ENCODE measurements at places on chromosomes 16 and 17.

DNA sequence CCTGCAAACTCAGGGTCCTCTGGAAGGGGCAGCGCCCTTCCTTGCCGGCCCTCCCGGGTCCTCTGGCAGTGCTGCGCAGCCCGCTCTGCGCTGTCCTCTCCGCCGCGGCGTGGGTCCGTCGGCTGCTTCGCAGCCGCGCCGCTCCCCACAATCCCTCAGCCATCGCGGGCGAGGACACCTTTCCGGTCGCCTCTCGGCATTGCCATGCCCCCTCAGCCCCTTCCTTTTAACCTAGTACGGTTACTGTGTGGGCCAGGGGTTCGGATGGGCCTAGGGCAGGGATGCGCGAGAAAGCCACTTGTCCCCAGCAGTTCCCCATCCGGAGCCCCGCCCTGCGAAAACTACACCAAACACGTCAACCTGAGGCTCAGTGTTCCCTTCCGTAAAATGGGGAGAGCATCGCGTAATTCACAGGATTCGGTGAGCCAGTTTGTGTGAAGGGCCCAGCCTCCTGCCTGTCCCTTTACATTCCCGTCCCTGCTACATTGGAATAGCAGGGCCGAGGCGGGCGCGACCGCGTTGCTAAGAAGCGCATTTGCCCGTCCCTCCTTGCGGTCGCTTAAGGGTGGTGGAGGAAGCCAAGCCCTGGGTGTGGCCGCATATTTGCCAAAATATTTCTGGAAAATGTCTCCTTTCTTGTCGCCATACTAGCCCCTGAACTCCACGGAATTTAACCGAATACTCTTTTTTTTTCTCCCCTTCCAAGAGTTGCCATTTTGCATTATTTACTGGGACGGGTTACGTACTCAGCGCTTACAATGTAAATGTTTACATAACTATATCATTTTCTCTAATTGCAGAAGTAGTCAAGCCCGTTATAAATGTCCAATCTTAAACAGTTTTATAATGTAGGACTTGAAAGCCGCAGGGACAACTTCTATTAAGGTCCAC, 13.2 kb downstream of the COPZ2 start:
- DNase-seq, result peak; percentile 84

DNA sequence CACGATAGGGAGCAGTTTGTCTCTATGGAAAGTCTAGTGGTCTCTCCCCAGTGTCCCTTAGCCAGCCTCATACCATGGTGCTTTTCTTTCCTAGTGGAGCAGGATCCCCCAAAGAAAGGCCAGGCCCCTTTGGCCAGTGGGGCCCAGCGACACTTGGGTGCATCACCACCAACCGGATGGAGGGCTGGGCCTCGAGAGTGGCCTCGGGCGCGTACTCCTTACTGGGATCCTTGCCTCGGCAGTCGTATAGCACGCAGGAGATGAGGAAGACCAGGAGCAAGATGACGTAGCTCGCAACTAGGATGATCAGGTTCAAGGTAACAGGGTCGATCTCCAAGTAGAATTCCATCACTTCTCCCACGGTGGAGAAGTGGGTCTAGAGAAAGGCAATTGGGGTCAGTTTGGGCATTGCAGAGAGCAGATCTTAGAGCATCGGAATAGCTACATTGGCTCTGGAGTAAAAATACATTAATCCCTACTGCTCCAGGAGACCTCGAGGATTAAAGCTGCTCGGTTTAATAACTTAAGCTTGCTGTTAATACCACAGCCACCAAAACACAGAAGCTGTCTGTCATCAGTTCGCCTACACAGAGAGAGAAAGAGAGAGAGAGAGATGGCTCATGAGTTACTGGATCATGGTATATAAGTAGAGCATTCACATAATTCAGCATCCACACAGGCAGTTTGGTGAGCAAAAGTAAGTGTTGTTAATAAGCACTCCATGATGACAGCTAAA, at the start of gene SMIM36:
SMIM36 (minus strand) TSS at position 467 of the 736 bp plus-strand sequence.
- DNase-seq, result no peak

DNA sequence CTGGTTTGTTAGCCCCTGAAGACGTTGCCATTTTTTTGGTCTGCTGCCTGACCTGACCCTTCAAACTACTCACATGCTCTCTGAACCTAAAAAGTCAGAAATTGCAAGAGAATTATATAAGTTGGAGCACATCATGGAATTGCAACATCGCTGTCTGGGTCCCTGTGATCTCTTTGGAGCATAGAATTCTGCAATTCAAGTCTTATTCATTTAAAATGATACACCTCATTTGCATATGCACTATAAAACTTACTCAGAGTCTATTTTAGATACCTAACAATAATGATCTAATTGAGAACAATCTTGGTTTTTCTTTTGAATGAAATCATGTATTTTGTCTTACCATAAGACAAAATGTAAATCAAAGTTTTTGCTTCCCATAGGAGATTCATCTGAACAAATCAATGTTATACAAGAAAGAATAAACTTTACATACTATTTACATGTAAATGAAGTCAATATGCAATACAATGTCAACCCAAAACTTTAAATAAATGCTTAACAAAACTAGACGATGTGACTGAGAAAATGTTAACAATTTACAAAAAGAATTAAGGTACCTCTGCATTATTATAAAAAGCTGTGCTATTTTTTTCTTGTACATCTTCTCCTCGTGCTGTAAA, 99.7 kb downstream of the HELZ start:
- no peak for DNase-seq

DNA sequence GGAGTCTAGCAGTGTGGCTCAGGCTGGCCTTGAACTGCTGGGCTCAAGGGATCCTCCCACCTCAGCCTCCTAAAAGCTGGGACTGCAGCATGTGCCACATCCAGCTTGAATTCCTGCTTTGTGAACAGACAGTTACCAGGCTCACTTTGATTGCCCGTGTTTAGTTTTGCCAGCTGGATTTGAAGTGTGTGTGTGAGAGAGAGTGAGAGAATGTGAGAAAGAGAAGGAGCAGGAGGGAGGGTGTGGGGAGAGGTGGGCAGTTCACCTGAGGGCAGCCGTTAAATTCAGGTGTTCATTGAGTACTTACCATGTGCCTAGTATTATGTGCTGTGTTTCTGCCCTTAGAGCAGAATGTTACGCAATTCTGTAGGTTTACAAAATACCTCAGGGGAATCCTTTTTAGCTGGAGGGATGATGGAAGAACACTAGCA, 4.7 kb downstream of the DUSP14 start:
- DNase-seq, result no peak

GRCh38 chr16:84928679-84929420, 82.5 kb downstream of the ZDHHC7 start:
- DNase-seq, result peak; percentile 88

GRCh38 chr17:70230850-70231640, 61.7 kb downstream of the KCNJ2 start:
- DNase-seq, result no peak

GRCh38 chr16:81901484-81901883, 109.8 kb downstream of the SDR42E1 start:
- no peak for DNase-seq

GRCh38 chr16:79665970-79666369, 65.4 kb upstream of the MAF start:
- DNase-seq, result no peak

- no peak for DNase-seq
Observed at GRCh38 chr17:34872640-34873039, 88.6 kb downstream of the CCT6B start.

DNA sequence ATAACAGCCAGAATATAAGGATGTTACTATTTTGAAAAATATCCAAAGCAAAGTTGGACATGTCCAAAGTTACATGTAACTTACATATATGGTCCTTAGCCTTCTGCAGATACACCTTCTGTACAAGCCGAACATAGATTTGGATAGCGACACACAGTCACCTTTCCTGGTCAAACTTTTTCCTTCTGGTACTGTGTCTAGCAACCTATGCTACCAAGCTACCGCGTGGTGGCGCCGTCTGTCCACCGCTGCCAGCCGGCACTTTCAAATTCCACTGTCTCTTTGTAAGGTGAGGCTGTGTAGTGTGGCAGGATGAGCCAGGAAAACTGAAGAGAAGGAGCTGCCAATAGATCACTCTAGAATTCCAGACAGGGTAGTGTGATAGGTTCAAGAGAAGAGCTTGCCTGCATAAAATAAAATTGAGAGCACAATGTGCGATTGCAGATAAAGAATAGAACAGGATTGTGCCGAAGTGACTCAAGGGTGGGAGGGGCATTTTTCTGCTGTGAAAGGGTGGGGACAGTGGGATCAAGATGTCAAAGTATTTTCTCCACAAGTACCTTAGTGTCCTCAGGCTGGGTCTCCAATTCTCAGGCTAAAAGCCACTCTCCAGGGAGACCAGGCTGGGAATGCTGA, 366.9 kb downstream of the SLC39A11 start:
- no peak for DNase-seq

DNA sequence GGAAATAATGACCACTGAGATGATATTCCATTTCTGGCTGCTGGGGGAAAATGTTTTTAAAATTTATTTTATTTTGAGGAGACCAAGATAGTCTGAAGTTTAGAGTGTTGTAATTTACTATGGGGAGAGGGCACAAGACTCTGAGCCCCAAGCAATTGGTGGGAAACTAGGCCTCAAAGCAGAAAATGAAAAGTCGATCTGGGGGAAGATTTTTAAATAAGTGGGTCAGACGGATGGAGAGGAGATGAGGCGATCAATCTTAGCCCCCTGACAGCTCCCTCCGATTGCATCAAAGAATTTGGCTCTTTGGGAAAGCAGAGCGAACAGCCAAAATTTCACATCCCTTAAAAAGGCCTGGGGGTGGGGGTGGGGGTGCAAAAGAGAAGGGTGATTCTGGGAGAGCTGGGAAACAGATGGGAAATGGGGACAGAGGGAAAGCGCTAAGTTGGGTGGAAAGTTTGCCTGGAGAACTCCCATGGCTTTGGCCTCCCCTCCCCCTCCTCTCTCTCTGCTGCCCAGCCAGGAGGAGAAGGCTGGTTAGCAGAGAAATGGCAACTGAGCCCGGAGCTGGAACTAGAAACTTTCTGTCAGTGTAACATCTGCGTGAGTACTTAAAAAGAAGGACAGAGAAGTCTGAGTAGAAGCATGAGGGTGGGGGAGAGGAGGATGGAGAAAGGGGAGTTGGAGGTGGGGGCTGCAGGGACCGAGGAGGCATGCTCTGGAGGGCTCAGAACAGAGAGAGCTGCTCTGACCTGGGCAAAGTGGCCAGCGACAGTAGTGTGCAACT, 1.4 kb upstream of the HOXB2 start:
- DNase-seq, result no peak

DNA sequence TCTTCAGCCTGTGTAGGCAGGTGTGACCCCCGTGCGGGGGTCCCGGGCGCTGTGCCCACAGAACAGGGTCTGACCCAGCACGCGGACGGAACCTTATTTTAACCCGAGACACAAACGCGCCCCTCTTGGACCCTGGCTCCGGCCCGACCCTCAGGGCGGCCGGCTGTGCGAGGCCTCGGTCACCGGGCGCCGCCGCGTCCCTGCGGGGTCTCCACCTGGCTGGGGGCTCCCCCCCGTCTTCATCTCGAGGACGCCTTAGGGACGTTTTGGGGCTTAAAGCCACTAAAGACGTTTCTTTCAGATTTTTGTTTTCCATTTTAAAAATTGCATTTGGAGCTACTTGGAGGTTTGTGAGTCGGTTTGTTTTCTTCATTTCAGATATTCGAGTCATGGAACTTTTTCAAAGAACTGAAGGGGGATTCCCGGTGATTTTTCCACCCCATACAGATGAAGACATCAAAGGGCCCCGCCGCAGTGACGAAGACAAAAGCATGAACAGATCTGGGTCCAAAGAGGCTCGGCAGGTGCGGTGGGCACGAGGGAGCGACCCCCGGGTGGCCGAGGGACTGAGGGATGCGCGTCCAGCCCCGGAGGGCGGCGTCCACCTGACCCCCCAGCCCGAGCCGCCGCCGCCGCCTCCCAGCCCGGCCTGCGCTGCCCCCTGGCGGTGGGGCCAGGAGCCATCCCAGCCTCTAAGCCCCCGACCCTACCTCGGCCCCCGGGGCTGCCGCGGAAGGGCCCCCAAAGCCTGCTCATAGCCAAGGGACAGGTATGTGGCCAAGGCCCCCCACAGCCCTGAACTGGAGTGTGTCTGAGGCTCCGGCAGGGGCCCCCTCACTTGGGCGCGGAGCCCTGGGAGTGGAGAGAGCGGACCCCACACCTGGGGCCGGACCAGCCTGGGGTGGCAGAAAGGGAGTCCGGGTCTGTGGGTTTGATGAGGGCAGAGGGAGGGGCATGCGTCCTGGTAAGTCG, 3.8 kb upstream of the CD7 start:
- no peak for DNase-seq

Data from suprapubic skin (tissue), 4 donors.